Activated CD4-positive, alpha-beta T cell treated with anti-CD3 and anti-CD28 coated beads, Interleukin-2, amount 10 ng/mL, durations not matched to agents 7 days and 5 days (primary cell): ENCODE measurements at places on chromosomes 2 and 18. TPM values are rescaled to one million over a fixed set of nuclear protein-coding genes. Genes with fewer than 3 reads are reported as not detected.

- no peak for DNase-seq
Measured at GRCh38 chr2:48474574-48475298, 55.2 kb upstream of the STON1 start.

DNA sequence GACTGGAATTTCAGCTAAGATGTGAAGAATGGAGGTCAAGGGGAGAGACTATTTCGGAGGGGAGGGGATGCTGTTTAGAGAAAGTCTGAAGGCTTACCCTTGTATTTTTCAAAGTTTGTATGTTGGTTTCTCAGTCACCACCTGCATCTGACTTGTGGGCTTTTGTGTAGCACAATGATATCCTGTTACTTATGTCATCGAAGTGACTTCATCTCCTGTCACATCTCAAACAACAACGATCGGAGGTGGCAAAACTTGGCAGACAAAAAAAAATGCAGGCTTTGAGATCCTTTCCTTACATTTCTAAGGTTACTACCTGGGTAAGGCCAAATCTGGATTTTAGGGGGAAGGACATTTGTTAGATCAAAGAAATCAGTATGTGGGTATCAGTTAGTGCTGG, 11.7 kb upstream of the CXCR4 start:
- peak; percentile 71 for DNase-seq

DNA sequence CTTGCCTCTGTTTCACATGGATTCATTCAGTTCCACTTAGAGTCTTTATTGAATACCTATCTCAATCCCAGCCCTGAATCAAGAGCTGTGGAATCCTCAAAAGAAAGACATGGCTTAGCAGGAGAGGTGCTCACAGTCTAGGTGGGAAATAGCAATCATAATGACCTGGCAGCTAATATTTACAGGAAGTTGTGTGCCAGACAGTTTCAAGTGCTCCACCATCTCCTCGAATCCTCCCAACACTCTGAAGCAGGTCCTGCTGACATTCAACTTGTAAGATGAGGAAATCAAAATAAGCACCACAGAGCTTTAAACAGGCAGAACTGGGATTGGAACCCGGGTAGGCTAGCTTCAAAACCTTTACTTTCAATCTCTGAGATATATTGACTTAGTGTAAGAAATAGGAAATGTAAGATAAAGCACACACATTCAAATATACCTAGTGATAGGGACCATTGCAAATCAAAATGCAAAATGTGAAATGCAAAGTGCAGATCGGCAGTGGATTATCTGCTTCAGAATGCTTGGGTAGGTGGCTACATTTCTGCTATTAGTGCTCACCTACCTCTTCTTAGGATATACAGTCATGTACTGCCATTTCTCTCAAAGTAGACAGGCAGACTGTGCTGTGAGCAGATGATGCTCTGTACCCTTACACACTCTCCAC, 182.0 kb downstream of the PRKCE start:
- no peak for DNase-seq

GRCh38 chr2:127453392-127454171, 35.4 kb downstream of the PROC start:
- DNase-seq, result no peak

DNA sequence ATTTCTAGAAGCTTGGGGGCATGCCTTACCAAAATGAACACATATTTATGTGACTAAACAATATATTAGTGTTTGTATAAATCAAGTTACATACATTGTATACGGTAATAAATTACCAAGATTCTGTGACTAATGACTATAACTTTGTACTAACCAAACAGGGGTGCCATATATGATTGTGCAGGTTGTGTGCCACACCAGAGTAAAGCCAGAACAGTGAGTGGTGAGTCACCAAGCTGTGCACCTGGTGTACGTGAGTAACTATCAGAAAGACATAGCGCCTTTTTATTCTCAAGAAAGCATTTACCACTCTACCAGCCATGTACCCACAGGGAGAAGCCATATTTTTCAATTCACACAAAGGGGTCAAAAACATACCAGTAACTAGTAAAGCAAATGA, 453.2 kb upstream of the PIK3C3 start:
- DNase-seq, result no peak

MAP3K19 gene
- not detected for total RNA-seq

UGT1A4 gene
- not detected for total RNA-seq
